ENCODE measurements at places on chromosomes 3 and 15.
A peak's percentile ranks its signal among the peaks of the same experiment; 100 is the strongest.

DNA sequence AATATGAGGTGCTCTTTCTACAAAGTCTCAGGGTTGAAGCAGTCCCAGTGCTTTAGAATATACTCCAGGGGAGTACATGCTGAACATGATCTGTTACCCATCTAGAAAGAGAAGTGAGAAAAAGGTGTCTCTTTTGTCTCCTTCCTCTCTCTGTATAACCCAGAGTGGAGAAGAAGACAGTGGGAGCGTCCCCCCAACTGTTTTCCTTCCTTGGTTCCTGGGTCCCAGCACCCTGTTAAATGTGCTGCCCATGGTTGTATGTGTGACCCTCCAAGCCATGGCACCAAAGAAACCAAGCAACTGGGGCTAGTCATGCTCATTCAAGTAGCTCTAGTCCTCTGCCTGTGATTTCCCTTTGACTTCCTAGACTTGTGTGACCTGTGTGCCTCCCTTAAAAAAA lies 683.7 kb downstream of the TBL1XR1 start:
- DNase-seq, result no peak

DNA sequence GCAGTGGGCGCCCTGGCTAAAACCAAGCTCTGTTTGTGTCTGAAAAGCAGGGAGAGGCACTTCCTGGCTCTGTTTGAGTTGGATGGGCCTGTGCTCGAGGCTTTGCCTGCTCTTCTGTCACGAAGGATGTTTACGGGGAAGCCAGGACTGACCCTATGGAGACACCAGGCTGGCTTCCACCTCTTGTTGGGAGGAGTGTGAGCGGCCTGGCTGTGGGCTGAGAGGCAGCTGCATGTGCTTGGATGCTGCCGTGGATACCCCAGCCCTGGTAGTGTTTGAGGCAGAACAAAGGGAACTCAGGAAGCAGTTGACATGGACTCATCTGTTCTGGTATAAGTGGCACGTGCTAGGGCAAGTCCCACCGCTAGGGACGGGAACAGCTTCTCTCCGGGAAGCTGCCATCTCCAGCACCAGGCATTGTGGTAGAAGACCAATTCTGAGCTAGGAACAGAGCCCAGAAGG lies 17.6 kb upstream of the SLC41A3 start:
- DNase-seq, result no peak

DNA sequence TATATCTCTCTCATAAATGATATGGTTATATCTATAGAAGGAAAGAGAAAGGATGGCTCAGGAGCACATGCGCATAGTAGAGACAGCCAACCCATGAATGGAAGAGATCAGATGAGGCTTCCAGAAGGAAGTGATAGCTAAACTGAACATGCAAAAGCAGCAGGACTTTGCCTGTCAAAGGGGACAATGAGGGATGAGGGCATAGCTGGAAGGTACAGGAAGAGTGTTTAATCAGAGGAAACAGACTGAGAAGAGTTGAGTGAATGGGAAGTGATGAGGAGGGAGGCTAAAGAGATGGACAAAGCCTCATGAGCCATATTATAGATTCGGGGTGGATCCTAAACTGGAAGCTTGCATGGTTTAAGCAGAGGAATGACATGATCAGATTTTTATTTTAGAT lies 26.5 kb upstream of the VEPH1 start:
- DNase-seq, result no peak

GRCh38 chr3:55519019-55519418 lies 31.9 kb upstream of the WNT5A start:
- DNase-seq, result no peak

DNA sequence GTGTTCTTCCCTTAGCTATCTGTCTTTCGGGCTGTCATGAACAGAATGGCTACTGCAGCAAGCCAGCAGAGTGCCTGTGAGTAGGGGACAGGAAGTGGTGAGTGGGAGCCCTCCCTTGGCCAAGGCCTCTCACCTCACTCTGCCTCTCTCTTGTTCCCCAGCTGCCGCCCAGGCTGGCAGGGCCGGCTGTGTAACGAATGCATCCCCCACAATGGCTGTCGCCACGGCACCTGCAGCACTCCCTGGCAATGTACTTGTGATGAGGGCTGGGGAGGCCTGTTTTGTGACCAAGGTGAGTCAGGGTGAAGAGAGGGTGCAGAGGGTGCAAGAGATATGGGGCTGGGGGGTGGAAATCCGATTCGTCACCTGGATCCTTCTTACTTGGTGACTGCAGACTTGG lies 3.0 kb downstream of the DLL4 start:
- DNase-seq, result no peak

GRCh38 chr3:85835857-85836440 lies 877.2 kb downstream of the CADM2 start:
- DNase-seq, result no peak

GRCh38 chr3:69174871-69175737 lies 52.7 kb upstream of the LMOD3 start:
- DNase-seq, result no peak

DNA sequence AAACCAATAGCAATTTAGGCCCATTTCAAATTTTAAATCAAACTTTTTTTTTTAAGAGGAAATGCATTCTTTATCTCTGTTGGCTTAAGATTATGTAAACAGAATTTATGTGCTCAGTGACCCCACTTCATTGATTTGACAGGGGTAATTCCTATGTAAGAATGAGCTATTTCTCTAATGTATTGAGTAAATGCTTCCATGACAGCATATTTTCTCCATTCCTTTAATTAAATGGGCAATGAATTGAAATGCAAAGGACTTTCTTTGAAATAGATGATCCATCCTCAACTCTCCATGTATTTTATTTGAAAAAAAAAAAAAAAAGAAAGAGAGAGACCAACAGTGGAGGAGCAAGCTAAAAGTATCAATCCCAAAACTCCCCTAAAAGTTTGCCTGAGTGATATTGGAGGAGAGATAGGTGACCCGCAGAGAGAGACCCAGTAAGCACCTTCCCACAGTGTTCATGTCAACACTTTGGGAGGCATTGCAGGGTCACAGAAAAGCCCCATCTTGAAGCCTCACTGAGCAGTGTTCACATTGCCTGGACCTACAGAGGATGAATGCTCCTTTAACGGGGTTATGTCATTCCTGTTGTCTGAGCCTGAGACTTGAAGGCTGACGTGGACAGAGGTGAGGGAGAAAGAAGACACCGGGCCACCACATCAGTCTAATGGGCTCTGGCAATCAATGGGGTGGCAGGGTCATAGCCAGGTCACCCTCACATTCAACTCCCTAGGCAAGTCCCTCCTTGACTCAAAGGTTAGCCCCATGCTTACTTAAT lies 176.0 kb downstream of the SHOX2 start:
- DNase-seq, result no peak

DNA sequence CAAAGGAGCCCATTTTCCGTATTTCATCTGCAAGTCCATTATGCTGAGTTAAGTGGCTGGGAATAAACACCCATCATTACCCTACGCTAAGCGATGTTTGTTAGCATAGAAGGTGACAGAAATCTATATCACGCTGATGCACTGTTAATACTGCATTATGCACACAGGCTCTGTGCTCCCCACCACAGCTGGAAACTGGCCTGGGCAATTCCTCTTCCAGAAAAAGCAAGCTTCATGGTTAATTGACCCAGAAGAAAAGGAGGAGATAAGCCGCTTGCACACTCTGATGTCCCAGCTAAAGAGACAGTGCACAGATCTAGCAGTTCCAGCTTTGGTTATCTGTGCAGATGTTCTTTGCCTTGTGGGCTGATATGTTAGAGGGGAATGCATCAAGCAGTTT lies 232.6 kb downstream of the NTRK3 start:
- DNase-seq, result no peak

DNA sequence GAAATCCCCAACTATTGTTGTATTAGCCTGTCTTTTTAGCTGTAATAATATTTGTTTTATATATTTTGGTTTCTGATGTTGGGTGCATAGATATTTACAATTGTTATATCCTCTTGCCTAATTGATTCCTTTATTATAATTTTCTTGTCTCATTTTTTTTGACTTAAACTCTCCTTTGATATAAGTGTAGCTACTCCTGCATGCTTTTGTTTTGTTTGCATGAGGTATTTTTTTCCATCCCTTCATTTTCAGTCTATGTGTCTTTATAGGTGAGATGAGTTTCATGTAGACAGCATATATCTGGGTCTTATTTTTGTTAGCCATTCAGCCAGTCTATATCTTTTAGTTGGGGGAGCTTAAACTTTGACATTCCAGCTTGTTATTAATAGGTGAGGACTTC lies 37.4 kb downstream of the FAIM start:
- DNase-seq, result no peak

- no peak for DNase-seq
Observed at GRCh38 chr3:20038699-20039465, 1.4 kb upstream of the KAT2B start.

DNA sequence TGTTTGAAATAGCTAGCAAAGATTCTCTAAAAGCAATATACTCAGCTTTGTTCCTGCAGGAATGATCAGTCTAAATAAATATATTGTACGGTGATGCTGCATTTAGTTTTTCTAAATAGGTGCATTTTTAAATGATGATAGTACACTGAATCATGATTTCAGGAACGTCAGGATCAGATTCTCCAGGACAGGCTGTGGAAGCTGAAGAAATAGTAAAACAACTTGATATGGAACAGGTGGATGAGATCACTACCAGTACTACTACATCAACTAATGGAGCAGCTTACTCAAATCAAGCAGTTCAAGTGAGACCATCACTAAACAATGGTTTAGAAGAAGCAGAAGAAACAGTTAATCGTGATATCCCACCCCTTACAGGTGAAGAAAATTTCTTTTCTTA lies 46.3 kb upstream of the EIF3J start:
- no peak for DNase-seq

DNA sequence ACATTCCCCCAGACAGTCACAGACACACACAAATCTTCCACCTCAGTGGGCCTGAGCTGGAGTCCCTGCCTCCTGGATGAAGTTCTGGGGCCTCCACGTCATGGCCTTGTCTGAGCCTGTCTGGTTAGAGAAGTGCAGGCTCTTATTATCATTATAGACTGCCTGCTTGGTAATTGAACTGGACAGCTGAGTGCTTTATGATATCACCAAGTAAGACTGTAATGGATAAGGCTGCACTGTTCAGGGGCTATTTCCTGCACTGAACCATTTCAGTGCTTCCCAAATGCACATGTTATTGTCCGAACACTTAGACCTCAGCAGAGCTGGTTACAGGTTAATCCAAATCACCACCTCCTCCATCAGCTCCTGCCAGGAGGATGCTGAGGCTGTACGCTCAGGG lies 8.7 kb upstream of the ST6GAL1 start:
- no peak for DNase-seq

- peak; percentile 73 for DNase-seq
Observed at GRCh38 chr15:75455424-75455981, 4.0 kb upstream of the SIN3A start.

DNA sequence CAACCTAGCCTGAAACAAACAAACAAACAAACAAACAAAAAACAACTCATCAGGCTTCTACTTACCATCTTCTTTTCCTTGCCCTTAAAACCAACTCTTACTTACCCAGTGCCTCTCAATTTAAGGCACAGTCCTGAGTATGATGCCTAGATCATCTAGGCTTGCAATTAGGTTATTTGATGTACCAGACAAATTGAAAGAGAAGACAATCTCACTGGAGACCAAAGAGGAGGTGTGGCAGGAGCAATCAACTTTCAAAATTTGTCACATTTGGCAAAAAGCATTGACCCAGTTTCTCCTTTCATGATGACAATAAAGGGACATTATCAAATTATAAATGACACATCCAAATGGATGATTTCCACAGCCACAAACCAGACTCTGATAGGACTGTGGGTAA lies 36.0 kb downstream of the AAGAB start:
- no peak for DNase-seq

DNA sequence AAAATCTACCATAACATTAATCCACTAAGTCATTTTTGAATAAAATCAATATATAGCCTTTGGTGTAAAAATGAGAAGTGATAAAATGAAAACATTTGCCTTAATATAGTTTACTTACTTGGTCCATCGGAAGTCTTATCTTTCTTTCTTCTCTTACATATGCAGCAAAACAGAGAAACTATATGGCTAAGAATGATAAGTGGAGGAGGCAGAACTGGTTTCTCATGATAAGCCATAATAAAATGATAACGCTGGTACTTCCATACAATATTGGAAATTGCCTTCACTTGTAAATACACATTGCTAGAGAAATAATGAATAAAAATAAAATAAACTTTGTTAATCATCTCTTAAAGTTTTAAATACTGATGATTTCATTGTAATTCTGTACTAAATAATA lies 47.8 kb upstream of the USP50 start:
- no peak for DNase-seq

DNA sequence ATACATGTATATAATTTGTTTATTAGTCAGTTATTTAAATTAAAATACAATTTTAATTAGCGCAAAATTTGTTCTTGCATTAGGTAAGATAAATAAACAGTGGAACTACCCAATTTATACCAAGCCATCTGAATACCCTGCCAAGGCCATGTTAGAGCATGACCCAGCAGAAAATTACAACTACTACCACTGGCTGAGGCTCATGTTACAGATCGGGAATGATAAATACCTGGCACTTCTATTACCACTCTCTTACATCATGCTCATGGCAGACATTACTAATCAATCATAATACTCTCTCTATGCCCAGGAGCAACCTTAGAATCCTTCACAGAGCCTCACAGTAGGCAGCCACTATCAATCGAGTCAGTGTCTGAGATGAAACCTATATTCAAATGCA lies 21.2 kb upstream of the LMOD3 start:
- DNase-seq, result no peak

GRCh38 chr3:196207833-196208607 lies 3.2 kb downstream of the ZDHHC19 start:
- no peak for DNase-seq

DNA sequence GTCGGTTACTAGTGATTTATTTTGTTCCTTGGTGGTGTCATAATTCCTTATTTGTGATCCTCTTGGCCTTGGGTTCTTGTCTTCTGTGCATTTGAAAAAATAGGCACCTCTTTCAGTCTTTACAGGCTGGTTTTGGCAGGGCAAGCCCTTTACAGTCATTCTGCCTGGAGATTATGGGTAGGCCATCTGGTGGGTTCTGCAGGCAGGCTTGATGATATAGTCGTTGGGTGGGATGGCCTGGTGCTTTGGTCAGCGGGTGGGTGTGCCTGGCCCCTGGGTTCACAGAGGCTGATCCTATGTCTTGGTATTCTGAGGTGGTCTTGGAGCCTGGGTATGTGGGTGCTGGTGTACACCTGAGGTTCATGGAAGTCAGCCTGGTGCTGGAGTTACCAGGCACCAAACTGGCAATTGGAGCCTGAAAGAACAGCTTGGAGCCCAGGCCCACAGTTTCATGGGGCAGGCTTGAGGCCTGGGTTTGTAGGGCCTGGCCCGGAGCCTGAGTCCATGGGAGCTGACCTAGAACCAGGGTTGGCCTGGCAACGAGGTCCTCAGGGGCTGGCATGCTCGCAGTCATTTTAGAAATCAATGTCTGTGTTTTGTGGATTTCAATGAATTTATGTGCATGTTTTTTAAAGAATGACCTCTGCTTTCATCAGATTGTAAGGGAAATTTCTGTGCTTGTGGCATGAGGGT lies 63.3 kb downstream of the DOCK3 start:
- DNase-seq, result no peak

DNA sequence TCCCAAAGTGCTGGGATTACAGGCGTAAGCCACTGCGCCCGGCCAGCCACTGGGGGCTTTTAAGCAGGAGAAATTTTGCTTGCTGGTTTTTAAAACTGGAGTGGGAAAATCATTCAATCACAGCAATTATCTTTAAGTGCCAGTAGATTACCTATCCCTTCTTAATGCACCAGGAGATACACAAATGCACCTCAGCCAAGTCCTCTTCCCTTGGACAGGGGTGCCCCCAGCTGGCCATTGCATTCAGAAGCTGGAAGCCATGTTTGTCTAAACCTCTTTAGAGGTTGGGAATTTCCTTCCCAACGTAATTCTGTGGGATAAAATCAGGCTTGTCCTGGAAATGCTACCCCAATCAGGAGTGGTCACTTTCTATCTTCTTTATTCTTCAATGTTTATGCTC lies 26.6 kb downstream of the MIX23 start:
- DNase-seq, result no peak

GRCh38 chr3:36744763-36745162 lies 19.6 kb downstream of the DCLK3 start:
- no peak for DNase-seq

All from amygdala (tissue), 56 donors.